Jurkat, Clone E6-1 (cell line): ENCODE measurements at places on chromosomes 13 and 19.

- DNase-seq, result no peak
These were observed 32.6 kb upstream of the MEDAG start for GRCh38 chr13:30873499-30873898.

DNA sequence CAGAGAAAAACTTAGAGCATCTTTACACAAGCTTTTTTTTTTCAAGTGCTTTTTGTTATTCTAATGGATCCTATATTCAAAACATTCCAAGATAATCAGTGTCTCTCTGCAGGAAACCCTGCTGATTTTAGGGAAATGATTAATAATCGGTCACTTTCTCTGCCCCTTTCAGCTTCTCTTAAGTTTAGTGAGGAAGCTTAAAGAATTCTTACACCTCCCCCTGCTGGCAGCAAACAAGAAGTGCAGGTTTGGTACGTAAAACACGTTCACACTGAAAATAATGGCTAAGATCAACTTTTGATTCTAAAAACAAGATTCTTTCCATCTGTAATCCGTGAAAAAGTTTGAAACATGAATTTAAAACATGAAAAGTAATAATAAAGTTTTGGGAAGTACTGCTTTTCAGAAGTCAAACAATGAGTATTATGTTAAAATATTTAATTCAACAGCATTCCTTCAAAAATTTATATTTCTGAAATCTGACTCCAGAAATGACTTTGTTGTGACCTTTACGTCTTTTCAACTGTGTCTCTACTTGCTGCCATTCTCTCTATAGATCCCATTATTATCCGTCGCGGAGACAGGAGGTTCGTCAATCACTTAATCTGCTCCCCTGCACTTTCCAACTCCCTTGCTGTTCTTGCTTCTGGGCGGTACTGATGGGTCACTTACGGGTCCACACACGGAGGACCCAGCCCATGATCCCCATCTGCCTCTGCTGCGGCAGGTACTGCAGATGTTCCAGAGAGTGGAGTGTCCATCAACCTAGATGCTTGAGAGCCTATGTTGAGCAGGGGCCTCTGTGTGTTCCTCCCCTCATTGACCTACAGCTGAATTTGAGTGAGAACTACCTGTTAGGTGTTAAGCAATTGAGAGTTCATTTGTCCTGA, 203.1 kb upstream of the EDNRB start:
- DNase-seq, result peak; percentile 64

- DNase-seq, result no peak
These were observed 13.7 kb downstream of the SLC7A10 start for GRCh38 chr19:33211794-33212435.

- no peak for DNase-seq
These were observed 807.5 kb upstream of the SLC10A2 start for GRCh38 chr13:103873725-103874124.

GRCh38 chr13:28239374-28239773, 101.0 kb downstream of the PAN3 start:
- no peak for DNase-seq

GRCh38 chr13:31978021-31978420, 53.6 kb upstream of the FRY start:
- DNase-seq, result no peak

GRCh38 chr19:1401138-1401888, at the start of gene GAMT:
Gene GAMT (minus strand): TSS chr19:1401542. CDS start chr19:1401476, 66 bp downstream.
- DNase-seq, result no peak

DNA sequence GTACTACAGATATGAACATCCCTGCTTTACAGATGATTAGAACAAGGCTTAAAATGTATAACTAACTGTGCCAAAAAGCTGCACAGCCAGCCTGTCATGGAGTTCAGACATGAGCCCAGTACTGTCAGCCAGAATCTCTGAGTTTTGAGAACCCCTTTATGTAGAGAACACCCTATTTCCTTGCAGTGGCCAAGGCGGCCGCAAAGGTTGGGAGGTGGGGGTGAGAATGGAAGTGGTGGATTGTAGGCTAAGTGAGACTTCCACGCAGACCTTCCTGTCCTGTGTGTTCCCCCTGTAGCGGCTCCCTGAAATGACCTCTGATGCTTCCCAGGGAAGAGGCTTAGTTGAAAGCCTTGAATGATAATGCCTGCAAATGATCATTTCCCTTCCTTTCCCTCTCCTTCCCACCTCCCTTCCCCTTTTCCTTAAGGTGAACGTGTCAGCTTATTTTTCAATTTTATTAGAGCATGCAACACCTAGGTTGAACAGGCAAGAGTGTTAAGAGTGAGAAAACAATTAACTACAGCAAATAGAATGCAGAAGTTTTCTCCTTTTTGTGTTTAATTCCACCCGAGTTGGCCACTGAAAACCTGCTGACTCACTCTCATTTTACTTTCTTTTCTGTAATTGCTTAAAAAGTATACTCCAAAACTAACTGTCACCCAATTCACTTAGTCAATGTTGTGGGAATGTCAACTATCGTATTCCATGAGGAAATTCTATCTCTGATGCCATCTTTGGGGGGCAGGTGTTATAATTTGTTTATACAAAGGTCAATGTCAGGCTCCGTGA, 167.0 kb upstream of the EDNRB start:
- no peak for DNase-seq

GRCh38 chr19:33194886-33195644, 935 bp downstream of the LRP3 start:
- no peak for DNase-seq

- no peak for DNase-seq
These were observed 10.5 kb upstream of the PRR19 start for GRCh38 chr19:42291435-42291810.

GRCh38 chr13:51596541-51596940, 12.3 kb downstream of the WDFY2 start:
- DNase-seq, result no peak

GRCh38 chr19:19110410-19111135, 27.7 kb downstream of the TMEM161A start:
- no peak for DNase-seq

- DNase-seq, result no peak
These were observed 55.6 kb downstream of the GJA3 start for GRCh38 chr13:20105161-20105689.

- no peak for DNase-seq
These were observed 66.0 kb downstream of the ABCC4 start for GRCh38 chr13:95235199-95235756.

GRCh38 chr13:44231786-44232516, 141.7 kb upstream of the SERP2 start:
- DNase-seq, result no peak
